ENCODE measurements at places on chromosomes 7 and 10.

GRCh38 chr7:149761307-149761706 lies 12.1 kb downstream of the ZNF467 start:
- DNase-seq = no peak

- no peak for DNase-seq
These were observed 81.3 kb upstream of the UNC5B start for GRCh38 chr10:71131096-71131495.

GRCh38 chr7:72437610-72438009 lies 25.5 kb upstream of the CALN1 start:
- DNase-seq = no peak

DNA sequence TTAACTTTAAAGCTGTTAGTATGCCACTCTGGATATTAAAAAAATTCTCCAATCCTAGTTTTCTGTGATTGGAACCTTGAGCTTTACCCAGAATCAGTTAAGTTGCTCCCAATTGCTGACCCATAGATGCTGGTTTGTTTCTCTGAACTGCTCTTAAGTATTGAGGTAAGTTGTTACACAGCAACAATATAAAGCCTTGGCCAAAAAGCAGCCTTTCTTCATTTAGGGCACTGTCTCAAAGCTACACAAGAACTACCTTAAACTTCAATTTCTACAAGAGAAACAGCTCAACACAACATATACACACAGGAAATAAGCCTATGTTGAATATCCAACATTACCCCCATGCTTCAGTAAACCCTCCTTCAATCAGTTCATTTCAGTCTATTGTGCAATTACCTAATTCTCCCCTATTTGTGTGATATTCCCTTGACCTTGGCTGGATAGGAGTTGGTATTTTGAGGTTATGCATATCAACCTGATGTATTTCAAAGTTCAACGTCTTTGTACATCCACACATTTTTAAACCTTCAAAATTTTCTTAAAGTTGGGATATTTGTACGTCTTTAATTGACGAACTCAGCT lies 11.5 kb downstream of the HNRNPA2B1 start:
- DNase-seq = no peak

DNA sequence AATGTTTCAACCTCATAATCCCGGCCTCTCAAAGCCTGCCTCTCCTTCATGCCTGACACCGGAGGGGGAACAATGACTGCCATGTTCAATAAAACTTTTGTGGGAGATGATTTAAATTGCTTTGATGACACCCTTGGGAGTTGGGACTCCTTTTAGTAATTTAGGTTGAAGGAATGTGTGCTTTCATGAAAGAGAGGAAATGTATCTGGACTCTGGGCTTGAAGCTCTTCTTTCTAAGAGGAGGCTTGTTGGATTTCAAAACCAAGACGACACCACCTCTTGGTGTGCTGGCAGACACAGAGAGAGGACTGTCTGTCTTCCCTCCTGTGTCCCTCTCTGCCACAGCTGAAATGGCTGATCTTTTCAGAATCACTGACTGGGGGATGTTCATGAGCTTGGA lies 168.1 kb downstream of the GALNT17 start:
- DNase-seq = no peak

Data from fibroblast of skin of back (primary cell).